Kidney (tissue), 22 donors: ENCODE measurements at places on chromosomes 3 and 15. TPM values are rescaled to one million over a fixed set of nuclear protein-coding genes. Genes with fewer than 3 reads are reported as not detected.

- DNase-seq: no peak
Measured at GRCh38 chr3:16875876-16876550, 8.7 kb upstream of the PLCL2 start.

DNA sequence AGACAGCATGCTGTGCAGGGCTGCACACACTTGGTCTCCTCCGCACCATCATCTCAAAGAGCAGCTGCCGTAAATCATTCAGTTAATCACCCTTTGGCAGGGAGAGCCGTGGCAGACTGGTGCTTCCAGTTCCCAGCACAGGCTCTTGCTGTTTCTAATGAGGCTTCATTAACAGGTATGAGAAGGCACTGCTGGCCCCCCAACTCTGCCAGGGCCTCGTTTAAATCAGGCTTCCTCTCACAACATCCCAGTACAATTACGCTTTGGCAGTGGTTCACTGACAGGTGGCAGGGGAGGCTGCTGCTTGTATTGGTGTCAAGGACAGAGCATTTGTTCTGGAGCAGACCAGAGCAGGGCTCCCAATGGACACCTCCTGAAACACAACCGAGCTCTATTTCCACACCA lies 77.1 kb downstream of the BFSP2 start:
- DNase-seq: no peak

GRCh38 chr3:66304293-66304692 lies 83.5 kb downstream of the SLC25A26 start:
- no peak for DNase-seq

GRCh38 chr3:124783696-124784095 lies 53.4 kb downstream of the UMPS start:
- DNase-seq: no peak

DNA sequence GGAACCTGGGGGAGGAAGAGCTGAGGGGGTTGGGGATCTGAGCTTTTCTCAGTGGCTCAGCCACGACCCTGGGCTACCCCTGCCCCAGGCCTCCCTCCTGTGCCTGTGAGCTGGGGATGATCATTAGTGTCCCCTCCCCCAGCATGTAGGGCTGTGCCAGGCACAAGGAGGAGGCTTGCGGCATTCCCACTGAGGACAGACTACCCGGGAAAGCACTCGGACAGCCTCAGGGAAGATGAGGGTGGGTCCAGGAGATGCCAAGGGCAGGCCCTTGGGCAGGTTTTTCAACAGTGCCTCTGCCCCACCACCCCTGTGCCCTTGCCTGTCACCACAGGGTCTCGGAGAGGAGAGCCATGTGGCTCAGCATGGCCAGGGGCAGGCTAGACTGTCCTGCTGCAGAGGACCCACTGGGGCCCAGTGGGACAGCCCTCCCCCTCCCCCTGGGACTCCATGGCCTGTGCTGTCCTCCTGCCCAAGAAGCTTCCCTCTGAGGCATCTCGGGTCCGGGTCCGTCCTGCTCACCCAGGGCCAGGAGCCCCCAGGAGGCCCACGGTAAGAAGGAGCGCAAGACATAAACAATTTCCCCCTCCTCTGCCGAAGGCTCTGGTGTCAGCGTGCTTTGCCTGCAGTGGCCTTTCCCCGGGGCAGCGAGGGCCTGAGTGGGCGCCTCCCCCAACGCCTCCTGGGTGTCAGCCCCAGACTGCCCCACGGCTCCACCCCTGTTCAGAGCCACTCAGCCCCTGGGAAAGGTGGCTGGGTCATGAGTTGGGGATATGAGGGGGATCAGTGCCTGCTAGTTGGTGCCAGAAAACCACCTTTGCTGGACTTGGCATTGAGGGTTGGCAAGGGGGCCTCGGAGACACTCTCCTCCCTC lies 192.5 kb downstream of the GOLGA6L6 start:
- no peak for DNase-seq

The KLHL6 gene
- 0.37 TPM for polyA plus RNA-seq

The SLC28A1 gene
- polyA plus RNA-seq: 51.2 TPM

DNA sequence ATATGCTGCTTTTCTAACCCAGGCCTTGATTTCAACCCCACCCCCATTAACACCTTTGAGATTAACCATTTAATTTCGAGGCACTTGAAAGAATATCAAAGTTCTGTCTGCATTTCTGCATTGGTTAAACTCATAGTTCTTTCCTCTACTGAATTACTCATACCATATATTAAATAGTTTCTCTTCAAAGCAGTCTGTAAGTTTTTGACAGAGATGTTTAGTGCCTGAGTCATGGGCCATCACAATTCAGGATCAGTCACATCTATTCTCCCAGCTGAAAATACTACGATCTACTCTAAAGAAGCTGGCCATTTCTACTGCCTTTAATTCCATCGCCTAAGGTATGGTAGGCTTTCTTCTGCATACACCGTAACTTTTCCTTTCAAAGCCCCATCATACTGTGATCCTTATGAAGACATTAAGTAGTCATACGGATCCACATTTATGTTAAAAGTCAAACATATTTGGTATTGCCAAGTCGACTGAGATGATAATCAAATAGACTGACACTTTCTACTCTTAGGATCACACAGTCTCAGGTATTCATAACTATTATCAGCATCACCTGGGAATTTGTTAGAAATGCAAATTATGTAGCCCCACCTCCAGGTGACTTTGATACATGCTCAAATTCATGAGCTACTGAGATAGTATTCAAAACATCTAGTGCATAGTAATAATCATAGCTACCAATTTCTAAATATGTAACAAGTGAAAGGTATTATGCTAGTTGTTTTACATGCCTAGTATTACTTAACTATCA lies 489.4 kb upstream of the IL12A start:
- DNase-seq: no peak

The SEMA7A gene
- polyA plus RNA-seq: 2.8 TPM

GRCh38 chr3:117695871-117696645 lies 986.5 kb downstream of the TUSC7 start:
- DNase-seq: no peak

The SCN11A gene
- 0.17 TPM for polyA plus RNA-seq

GRCh38 chr3:20245781-20246180 lies 59.8 kb upstream of the SGO1 start:
- no peak for DNase-seq
